ENCODE measurements at places on chromosomes 12 and 14. TPM values are rescaled to one million over a fixed set of nuclear protein-coding genes. Genes with fewer than 3 reads are reported as not detected.

SLC25A29 gene
- total RNA-seq = 6.2 TPM

SERPINA10 gene
- total RNA-seq = not detected

KRT2 gene
- 0.03 TPM for total RNA-seq

PYGL gene
- total RNA-seq = 177 TPM

USP44 gene
- 0.17 TPM for total RNA-seq

RIPK3 gene
- not detected for total RNA-seq

CIDEB gene
- 0.12 TPM for total RNA-seq

NUP107 gene
- 59.4 TPM for total RNA-seq

Measured in A549 treated with AZD2906 at 1 μM for 4 hours (cell line).